ENCODE measurements at places on chromosomes 4 and X.

GRCh38 chr4:54384563-54384962 lies 155.5 kb downstream of the PDGFRA start:
- peak; percentile 36 for DNase-seq

GRCh38 chr4:136495851-136496250 lies 1036.4 kb downstream of the PCDH18 start:
- no peak for DNase-seq

GRCh38 chr4:181176306-181176705 lies 1066.9 kb upstream of the TENM3 start:
- DNase-seq = no peak

- no peak for DNase-seq
Measured at GRCh38 chr4:8779490-8779932, 92.1 kb downstream of the HMX1 start.

DNA sequence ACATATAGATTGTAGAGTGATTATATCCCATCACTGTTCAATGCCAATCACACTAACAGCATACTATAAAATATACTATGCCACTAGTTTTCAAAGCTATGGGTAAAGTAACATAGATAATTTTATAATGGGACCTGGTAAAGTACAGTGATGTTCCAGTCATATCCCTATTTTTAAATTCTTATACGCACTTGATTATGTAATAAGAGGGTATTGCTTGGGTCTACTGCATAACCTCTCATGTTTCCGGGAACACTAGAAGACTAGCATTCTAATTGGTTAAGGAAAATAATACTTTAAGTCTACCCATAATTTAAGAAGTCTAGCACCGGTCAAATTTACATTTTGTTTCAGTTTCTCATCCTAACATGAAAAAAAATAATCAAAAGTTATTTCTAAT lies 275.1 kb downstream of the CHIC1 start:
- DNase-seq = no peak

GRCh38 chrX:46758163-46758955 lies 559 bp downstream of the SLC9A7 start:
- no peak for DNase-seq

DNA sequence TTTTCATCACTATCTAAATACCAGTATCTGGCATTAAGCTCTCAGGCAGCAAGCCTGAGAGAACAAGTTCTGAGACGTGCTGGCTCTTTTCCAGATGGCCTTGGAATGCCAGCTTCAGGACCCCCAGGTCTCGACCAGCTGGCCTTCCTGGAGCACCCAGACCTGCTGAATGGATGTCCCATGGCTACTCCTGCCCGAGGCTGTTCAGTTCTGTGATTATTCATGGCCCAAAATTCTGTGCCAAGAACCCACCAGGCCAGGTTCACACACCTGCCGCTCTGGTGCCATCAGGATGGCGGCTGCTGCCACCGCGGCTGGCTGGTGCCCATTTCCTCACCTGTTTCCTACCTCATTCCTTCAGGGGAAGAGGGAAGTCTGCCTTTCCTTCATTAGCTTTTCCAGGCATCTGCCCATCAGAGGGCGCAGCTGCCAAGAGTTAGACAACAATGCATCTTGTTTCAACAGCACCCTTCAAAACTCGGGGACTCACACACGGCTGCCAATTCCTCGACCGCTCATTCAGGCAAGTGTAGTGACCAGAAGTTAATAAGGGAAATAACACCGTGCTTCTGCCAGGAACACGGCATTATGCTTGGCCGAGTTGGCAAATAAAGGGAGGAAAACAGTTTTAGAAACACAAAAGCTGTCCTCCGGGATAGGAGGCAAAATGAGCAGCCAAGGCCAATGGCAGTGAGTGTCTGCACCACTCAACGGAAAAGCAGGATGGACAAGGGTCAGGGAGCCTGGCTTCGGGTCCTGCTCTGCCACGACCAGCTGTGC lies 173.8 kb downstream of the NSUN7 start:
- no peak for DNase-seq

DNA sequence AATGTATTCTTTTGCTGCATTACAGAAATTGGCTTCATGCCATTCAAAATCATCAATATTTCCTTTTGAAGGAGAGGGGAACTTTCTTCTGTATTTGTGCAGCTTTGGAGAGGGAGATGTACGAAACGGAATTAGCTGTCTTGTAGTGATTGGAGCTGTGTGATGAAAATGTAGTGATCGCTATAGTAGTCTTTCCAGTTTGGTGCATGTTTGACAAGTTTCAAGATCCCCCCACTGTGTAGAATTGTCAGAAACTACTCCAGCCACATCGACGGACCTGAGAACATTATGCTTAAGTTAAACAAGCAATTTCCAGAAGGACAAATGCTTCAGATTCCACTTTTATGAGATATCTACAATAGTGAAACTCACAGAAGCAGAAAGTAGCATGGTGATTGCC lies 21.6 kb upstream of the MAGEA1 start:
- no peak for DNase-seq

GRCh38 chr4:76007089-76007862 lies at the start of gene CXCL9:
CXCL9 (minus strand) TSS chr4:76007509; CDS start chr4:76007449, 60 bp downstream.
- no peak for DNase-seq

GRCh38 chrX:121479406-121479805 lies 432.0 kb downstream of the GLUD2 start:
- DNase-seq = no peak

DNA sequence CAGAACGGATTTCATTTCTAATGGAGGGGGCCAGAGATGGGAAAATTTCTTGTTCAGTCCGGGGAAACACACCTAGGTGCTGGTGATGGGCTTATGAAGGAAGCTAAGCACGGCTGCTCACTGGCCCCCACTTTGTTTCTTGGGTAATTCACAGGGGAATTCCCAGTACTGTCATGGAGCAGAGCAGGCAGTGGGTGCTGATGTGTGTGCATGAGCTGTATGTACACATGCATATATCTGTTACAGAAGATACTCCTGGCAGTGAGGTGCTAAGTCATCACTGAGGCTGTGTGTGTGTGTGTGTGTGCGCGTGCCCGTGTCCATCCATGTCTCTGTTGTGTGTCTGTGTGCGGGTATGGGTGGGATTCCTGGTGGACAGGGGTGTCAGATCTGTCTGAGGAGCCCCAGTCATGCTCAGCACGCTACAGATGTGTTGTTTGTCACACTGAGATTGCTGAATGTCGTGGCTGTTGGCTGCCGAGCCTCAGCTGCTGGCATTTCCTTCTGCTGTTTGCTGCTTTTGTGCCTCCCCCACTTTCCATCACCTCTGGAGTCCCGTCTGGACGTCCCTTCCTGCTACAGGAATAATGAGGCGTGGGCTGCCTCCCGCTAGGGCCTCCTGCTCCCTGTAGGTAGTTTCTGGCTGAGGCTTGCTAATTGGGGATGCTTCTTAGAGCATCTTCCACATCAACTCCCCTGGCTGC lies 53.3 kb downstream of the JADE1 start:
- no peak for DNase-seq

- DNase-seq = no peak
Measured at GRCh38 chr4:150942539-150942938, 72.5 kb downstream of the LRBA start.

DNA sequence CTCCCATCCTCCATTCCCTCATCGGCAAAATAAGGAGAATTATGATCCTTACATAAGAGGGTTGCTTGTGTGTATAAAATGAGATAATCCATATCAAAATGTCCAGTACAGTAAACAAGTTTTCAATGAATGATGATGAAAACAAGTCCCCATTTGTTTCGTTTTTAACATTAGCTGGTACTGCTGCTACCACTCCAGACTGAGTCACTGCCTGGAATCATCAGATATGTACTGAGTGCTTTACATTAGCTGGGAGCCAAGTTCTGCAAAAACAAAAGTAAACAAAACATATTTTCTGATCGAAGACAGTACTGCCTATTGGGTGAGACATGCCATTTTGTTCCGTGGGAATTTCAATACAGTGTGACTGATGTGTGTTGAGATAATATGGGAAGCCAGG lies 123.2 kb upstream of the IGFBP7 start:
- no peak for DNase-seq

DNA sequence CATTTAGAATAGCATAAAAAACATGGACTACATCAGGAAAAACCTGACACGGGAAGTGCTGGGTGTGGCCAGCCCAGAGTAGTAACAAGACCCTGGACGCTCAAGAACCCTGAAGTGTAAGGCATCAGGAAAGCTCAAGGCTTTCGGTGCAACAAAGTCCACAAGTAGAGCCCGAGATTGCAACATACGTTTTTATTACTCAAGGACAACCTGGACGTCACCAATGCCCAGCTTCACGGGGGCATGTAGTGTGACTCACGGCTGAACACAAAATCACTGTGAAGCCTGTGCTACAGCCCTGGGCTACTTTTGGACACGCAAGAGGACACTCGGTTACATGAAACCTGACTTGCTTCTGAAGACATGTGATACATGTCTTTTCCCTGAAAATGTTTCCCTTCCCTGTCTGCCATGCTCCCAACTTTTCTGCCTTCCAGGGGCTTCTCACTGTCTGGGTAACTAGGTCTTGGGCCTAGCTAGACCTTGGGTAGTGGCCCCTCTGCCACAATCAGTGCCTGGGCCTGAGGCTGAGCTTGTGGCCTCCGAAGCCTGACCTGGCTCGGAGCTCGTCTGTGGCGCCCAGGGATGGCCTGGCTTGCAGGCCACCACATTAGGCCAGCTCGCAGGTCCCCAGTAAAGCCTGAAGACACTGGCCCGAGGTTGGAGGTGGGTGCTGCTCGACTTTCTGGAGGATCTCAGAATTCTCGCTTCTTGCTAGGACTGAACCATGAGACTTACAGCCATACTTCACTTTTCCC lies 9.2 kb downstream of the IRAK1 start:
- no peak for DNase-seq

DNA sequence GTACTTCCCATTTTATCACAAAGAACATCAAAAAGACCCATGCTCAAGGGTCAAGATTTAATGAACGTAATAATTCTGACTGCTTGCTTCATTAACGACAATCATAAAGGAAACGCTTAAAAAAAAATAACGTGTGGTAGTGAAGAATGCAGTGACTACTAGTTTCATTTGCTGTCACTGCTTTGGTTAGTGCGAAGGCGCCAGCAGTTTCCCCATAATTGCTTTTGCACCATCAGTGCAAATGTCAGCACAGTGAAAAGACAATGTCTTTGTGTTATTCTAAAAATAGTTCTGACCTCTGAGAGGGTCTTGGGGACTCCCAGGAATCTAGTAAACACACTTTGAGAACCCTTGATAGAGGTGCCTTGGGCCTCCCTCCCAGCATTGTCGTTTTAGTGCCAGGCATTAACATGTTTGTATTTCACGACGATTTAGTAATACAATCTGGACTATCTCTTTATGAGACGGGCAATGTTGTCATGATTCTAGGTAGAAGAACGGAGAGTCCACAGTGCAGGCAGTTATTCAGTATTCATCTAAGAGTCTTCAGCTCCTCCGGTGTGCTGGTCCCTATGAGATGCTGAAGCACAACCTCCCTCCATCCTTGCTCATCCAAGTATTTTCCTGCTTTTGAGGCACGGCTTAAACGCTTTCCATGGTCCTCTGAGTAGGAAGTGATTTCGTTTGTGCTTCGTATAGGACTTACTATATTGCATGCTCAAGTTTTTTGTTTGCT lies 71.0 kb downstream of the AFF1 start:
- DNase-seq = peak; percentile 16

DNA sequence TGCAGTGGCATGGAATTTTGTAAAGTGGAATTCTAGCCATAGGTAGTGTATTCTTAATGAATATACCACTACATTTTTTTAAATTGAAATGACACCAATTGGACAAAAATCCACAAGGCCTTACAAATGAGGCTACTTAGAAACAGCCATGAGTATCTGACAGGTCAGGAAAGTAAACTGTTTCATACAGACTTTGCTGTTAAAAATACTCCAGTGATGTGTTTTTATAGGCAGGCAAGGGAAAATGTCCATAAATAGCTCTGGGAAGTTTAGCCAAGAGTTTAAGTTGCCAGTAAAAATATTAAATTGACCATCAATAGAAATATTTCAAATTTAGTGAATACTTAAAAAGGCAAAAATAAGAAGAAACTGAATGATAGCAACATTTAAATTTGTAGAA lies 41.8 kb upstream of the PDLIM5 start:
- no peak for DNase-seq

- no peak for DNase-seq
Measured at GRCh38 chr4:55318175-55319129, 27.6 kb upstream of the SRD5A3 start.

DNA sequence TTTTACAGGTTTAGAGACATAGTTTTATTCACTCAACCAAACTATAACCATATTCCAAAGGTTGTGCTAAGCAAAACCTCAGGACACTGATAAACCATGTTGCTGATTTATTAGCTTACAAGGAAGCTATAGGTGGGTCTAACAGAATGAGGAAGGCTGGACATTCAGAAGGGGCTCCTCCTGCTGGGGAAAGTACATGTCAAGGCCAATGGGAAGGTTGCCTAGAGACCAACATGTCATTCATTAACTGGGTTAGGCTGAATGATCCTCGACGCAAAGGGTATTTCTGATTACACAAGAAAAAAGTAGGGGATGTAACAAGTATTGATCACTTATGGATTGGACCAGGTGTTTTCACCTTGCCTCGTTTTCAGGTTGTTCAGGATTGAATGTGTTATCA lies 30.3 kb downstream of the SLC10A6 start:
- DNase-seq = no peak

DNA sequence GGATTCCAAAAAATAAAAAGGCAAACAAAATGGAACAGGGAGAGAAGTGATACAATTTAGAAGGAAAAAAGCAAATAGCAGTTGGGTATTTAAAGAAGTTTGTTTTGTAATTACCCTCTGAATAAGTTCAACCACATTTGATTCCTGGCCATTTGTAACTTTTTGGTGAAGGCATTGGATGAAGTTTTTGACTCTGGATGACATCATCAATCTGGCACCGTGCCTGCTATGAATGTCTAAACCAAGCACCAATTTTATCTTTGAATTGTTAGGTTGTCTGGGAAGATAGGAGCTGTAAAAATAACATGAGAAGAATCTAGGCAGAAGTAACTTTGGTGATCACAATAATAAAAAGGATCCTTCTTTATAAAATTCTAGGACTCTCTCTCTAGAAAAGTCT lies 29.5 kb downstream of the TMPRSS11A start:
- DNase-seq = no peak

DNA sequence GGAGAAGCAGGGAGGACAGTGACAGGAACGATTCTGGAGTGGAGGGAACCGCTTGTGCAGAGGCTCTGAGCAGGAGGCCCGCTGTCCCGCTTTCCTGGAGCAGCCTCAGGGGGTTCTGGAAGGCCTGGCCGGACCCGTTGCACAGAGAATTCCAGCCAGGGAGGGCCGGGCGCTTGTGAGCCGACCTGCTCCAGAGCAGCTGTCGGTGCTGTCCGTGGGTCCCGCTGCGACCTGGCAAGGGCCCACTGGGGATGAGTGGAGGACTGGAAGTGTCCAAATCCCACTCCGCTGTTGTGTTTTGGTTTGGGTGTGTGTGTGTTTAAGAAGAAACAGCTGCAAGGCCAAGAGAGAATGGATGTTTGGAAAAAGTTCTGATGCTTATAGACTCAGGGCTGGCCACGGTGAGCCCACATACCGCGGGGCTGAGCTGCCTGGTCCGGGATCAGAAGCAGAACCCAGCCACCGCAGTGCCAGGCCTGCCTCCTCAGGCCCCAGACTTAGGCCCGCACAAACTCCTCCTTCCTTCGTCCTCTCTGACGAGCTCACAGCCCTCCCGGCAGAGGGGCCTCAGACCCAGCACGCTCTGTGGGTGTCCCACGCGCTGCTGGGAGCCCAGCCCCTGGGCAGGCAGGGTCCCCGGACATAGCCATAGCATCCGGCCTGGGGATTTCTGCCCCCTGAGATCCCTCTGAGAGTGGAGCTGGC lies 73.9 kb downstream of the HTRA3 start:
- DNase-seq = no peak

GRCh38 chr4:42142591-42142990 lies 9.9 kb downstream of the BEND4 start:
- no peak for DNase-seq
